ENCODE measurements at places on chromosomes 5 and 9.
A peak's percentile ranks its signal among the peaks of the same experiment; 100 is the strongest.

- DNase-seq = no peak
Observed at GRCh38 chr9:71858102-71858798, 52.7 kb downstream of the ABHD17B start.

GRCh38 chr5:80958616-80959015 is 1.5 kb upstream of the RASGRF2 start:
- no peak for DNase-seq

DNA sequence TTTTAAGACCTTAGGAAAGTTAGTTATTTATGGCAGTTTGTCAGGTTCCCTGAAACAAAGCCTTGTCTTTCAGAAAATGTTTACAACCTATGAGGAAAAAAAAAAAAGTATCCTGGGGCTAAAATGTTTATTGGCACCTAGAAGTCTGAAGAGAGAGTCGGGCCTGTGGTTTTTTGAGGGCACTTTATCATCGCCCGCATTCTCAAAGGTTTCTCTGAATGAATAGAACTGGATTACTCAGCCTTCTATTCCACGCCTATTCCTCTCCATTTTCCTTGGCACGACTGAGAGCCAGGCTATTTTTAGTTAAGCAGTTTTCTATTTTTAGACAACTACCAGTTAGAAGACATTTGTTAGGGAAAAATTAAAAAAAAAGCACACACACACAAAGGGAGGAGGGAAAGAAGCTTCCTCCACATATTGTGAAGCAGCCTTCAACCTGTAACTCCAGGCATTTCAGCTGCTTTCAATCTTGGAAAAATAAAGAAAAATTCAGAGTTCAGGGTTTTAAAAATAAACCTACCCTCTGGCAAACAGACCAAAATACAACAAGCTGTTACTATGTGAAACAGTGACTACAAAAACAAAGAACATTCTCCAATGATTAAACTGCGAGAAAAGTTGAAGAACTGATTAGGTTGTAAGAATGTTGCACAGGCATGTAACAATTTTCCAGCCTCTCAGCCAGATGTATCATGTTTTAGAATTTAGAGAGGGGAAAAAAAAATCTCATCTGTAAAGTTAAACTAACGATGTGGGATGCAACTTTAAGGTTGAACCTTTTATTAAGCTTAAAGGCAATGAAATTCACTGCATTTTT is 97.0 kb downstream of the MEF2C start:
- DNase-seq = peak; percentile 6

GRCh38 chr5:34842554-34842953 is 3.6 kb downstream of the TTC23L start:
- DNase-seq = no peak

DNA sequence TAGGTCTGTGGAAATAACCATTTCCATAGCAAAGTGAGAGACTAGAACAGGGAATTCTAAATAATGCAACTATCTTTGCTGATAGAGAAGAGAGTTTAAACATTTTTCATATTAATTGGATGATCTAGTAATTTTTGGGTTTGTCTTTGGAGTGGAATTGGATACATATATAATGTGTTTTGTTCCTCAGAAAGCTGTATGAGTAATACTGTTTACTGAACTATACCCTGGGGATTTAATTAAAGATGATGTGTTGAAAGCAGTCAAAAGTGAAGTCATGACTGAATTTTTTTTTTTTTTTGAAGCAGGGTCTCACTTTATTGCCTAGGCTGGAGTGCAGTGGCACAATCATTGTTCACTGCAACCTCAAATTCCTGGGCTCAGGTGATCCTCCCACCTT is 17.9 kb downstream of the FER start:
- DNase-seq = no peak

DNA sequence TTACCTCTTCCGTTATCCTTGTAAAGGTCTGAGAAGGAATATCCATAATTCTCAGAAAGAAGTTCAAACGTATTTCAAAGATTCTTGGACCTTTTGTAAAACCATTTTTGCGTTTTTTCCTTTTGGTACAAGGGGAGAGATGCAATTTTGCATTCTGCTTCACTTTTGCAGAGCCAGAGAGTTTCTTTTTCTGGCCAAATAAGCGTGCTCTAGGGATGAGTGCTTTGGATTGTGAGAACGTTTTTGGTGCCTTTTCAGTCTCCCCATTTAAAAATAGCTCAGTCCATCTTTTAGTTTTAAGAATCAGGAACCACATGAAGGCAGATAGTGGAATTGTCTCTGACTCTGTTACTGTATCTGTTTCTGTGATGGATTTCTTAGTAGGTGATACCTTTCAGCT is 1.5 kb downstream of the ARHGAP26 start:
- DNase-seq = no peak

DNA sequence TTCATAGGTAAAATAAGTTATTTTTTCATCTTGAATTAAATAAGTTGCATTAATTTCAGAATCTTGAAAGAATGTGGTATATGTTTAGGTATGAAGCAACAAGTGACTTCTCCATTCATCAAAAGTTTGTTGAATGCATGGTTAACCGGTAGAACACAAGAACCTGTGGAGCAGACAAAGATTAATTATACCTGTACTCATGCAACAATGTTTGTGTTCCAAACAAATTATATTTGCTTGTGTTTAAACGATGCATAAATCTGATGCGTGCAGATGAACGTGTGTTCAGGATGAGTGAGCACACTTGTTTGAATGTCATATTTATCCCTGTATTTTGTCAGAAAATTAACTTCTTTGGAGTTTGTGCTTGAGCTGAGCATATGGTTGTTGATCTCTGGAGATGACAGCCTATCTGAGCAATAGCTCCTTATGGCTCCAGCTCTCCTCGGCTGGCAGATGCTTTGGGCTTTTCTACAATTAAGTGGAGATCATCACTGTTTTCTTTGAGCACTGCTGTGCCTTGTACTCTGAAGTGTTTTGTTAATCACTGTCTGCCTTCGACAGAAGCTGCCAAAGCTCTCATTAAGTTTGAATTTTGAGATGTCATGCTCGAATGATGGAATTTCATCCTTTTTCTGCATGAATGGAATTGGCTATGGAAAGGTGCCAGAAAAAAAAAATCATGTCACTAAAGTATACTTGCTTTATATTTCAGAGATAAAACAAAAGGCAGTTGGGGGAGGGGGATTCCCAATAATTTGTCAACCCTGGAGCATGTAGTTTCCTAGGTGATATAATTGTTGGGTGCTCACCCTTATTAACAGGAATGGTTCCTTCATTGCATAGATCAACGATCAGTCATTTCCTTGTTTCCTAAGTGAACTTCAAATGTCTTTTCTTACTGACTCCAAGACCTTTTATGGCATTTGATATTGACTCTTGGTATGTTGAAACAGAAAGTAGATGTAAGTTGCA is 502.5 kb upstream of the ARRDC3 start:
- DNase-seq = no peak

GRCh38 chr9:36407122-36407723 is 7.2 kb upstream of the RNF38 start:
- peak; percentile 62 for DNase-seq

DNA sequence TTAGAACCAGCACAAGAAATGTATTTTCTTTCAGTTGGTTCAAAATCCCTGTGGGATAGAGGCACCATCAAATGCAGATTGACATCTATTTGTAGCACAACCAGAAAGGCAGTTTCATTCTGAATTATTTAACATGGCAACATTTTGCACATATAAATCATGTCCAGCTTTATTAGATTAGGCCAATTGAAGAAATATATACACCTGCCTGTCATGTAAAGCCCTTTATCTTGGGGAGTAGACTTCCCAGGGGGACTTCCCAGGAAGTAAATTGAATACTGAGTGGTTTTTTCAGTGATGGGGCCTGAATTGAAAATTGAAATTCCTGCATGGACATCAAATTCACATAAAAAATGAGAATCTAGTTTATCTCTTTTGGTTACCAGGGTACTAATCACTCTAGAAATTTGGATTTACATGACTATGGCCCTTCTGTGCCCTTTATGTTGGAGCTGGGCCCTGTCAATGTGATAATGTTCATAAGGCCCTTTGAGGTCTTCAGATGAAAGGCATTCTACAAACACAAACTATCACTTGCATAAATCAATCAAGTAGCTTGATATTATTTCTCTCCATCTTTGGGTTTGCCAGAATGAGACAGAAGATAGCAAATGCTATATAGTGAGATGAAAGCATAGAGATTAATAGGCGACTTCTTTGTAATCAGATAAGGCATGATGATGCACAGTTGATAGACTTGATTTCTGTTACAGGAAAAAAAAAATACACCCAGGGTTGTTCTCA is 26.2 kb upstream of the ZNF608 start:
- DNase-seq = no peak

DNA sequence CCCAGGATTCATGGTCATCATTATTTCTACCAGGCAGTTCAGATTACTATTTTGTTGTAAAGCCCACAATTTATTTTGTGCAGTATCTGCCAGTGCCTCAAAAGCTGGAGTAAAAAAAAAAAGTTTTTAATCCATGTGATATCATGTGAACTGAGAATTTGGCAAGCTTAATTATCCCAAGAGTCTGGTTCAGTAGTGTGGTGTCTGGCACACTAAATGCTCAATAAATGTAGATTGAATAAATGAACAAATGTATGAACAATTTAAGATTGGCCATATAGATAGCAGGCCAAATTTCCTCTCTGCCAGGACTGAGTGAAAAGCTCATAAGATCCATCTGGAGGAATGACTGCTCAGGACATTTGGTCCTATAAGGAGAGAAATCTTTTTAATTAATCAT is 533.0 kb downstream of the TLE1 start:
- DNase-seq = no peak

DNA sequence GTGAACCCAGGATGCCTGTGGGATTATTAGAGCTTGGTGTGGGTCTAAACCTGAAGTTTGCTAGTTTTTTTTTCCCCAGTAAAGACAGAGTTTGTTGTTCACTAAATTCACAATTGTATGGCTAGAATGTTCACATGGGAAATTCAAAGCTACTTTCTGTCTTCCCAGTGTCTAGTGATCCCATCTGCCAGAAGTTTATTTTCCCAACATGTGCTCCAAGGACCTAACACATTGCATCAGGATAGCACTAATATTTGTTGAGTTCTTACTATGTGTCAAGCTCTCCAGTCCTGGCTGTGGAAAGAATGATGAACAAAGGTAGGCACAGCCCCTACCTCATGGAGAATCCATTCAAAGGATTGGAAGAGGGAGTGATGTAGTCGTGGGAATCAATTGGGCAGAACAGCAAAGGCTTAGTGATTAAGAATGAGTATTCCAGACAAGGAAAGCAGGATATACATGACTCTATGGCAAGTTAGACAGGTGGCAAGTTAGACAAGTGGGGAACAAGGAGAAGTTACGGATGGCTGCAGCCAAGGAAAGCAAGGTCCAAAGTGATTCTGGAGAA is 521.5 kb upstream of the WWC1 start:
- DNase-seq = no peak

- DNase-seq = no peak
Observed at GRCh38 chr5:18032744-18033143, 398.5 kb downstream of the TAF11L14 start.

- DNase-seq = no peak
Observed at GRCh38 chr5:82045554-82046275, 73.9 kb downstream of the ATG10 start.

DNA sequence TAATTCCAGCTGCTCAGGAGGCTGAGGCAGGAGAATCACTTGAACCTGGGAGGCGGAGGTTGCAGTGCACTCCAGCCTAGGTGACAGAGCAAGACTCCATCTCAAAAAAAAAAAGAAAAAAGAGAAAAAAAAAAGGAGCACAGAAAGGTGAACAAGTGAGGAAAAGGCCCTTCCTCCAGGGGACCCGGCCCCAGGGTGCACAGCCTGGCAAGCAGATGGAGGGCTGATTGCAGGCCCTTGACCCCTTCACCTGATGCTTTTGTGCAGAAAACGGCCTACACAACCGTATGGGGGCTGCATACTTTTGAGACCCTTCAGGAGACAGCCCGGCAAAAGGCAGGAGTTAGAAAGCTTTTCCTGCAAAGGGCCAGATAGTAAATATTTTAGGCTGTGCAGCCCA is 33.9 kb downstream of the HRH2 start:
- DNase-seq = no peak

DNA sequence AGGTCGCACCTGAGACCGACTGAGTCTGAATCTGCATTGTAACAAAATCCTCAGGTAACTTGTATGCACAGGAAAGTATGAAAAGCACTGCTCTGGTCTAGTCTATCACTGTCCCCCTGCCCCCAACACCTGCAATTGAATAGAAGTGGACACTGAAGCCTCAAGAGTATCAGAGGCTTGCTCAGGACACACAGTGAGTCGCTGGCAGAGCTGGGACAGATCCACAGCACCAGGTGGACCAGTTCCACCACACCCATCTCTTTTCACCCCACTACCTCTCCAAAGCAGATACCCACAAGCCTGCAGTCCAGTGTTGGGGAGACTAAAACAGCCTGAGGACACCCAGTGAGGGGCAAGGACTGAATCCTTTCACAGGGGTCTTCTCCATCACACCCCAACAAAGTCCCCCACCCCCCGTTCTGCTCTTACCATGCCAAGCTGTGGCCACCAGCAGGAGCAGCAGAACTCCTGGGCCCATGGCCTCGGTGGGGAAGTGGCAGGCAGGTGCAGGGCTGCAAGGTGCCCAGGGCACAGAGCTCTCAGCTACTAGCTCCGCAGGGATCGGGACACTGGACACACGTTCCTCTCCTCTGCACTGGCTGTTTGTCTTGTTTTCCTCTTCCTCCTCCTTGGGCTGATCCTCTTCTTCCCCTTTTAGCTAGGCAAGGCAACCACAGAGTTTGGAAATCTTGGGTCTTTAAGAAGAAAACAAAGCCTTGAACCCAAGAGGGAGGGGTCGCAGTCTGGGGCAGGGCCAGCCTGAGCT is at the start of gene CSF1R:
Gene CSF1R (minus strand): TSS at position 605 of the 766 bp plus-strand sequence. CDS start 127 bp downstream, at position 478.
- DNase-seq = no peak

DNA sequence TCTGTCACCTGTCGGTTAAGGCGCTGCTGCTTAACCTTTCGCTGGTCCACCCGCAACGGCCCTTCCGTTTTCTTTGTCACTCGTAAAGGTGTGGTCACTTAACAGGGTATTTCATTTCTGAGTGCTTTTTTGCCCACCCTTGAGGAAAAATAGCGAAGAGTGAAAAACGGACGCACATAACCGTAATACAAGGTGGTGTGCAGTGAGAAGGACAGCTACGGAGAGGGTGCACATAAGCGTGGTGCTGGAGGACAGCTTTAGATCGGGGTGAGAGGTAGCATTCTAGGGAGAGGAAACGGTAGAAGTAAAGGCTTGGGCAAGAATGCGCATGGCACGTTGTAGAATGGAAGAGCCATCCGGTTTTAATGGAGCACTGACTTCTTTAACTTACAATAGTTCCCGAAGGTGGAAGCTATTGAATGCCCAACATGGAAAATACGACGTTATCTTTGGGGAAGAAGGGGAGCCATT is 761 bp downstream of the CCT5 start:
- no peak for DNase-seq

- no peak for DNase-seq
Observed at GRCh38 chr9:14768405-14769229, 46.1 kb upstream of the CER1 start.

All from stimulated activated CD4-positive, alpha-beta T cell treated with anti-CD3 and anti-CD28 coated beads, Interleukin-2, amount 100 ng/mL, for 24 hours (primary cell).